Stimulated activated naive B cell treated with anti-CD40 and anti-IgM and Interleukin-4, amounts not matched to agents 10 μg/mL and 1 μg/mL and 100 μg/mL, for 72 hours (primary cell): ENCODE measurements at places on chromosomes 12 and 14.
A peak's percentile ranks its signal among the peaks of the same experiment; 100 is the strongest.

DNA sequence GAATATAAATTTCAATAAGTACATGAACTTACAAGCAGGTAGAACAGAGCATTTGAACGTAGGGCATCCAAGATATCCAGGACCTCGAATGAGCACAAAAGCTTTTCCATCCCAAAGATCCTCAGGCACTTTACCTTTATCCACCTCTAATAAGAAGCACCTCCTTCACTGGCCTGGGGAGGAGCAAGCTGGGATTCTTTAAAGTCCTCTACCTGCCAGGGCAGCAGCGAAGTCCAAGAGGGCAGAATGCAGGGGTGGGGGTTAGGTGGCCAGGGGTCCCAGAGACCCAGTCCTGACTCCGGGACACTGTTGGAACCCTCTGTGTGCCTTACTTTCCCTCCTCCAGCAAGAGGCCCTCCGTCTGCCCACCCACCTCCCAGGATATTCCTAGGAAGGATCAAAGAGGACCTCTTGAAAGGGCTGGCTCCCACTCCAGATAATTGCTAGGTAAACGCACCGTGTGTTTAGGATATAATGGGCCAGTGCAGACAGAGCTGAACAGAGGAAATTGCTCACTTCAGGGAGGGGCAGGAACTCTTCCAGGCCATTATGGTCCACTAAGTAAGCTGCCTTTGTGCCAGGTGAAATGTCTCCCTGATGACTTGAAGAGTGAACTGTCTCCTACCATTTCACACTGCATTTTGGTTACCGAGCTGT, 68.1 kb downstream of the TTC9 start:
- DNase-seq = no peak

- no peak for DNase-seq
Measured at GRCh38 chr14:23167116-23167847, 16.2 kb downstream of the SLC7A8 start.

- DNase-seq = no peak
Measured at GRCh38 chr14:44960646-44961045, 1.1 kb downstream of the KLHL28 start.

GRCh38 chr14:91237219-91237618, 7.3 kb downstream of the GPR68 start:
- DNase-seq = no peak

GRCh38 chr12:98578821-98579220, 14.7 kb upstream of the SLC25A3 start:
- no peak for DNase-seq

GRCh38 chr12:25872137-25872536, 86.3 kb upstream of the RASSF8 start:
- DNase-seq = no peak

- DNase-seq = no peak
Measured at GRCh38 chr14:94123868-94124267, 5.5 kb downstream of the IFI27L2 start.

GRCh38 chr12:78697817-78698415, 166.7 kb upstream of the SYT1 start:
- DNase-seq = no peak

DNA sequence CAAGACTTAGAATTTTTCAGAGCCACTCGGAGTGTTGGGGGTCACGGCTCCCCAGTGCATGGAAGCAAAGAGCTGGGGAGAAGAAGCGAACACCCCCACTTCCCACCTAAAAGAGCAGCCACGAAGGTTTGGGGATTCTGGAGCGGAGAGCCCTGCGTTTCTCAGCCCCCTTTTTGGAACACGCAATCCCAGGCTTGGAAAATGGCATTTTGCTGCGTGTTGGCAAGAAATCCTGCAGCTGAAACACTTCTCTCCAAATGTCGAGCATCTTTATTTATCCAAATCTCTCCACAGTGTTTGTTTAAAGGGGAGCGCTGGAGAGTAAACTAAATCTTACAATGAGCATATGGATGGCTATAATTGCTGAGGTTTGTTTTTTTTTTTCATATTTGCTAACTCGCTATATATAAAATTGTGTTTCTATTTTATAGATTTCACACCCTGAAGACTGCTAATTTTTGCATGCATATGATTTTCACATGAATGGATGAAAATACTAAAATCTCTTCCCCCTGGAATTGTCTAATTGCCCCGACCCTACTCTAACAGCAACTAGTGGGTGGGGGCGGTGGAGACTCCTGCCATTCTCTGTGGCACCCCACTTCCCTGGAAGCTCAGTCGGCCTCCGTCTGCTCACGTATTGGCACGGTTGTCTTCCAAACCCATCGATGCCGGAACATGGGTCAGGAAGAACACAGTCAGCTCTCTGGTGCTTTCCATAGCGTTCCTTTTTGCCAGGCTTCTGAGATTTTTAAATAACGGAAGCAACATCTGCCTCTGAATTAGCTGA, 120.5 kb downstream of the GCH1 start:
- no peak for DNase-seq

DNA sequence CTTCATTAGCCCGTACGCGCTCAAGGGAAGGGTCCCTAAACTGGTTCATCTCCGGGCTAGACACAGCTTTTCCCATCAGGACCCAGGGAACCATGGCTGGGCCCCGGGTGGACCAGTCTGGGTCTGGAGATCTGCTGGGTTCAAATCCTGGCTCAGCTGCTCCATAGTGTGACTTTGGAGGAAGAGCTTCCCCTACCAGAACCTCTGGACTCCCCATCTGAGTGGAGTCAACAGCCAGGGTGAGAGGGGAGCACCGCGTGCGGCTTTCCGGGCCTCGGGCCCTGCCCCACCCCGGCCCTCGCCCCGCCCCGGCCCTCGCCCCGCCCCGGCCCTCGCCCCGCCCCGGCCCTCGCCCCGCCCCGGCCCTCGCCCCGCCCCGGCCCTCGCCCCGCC, 41.2 kb downstream of the BEGAIN start:
- DNase-seq = no peak

DNA sequence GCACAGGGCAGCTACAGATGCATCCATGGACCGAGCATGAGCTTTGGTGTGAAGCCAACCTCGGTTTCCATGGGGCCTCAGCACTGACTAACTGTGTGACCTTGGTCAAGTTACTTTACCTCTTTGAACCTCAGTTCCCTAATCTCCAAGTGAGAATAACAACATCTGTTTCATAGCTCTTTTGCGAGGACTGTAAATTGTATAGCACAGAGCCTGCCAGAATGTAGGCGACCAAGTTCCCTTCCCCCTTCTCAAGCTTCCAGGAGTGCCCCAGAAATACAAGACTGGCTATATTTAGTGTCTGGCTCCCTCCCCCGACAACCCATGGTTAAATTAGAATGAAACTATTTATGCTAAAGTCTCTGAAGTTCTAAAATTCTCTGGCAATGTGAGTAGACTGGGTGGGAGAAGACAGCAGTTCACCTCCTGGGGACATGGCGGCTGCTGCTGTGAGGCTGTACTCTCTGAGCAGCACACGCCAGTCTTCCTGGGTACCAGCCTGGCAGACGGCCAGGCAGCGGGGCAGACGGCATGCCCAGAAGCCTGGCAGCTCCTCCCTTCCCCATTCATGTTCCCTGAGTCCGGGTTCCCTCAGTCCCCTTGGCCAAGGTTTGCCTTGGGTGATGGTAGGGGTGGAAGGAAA, 22.0 kb upstream of the TMED10 start:
- DNase-seq = no peak

DNA sequence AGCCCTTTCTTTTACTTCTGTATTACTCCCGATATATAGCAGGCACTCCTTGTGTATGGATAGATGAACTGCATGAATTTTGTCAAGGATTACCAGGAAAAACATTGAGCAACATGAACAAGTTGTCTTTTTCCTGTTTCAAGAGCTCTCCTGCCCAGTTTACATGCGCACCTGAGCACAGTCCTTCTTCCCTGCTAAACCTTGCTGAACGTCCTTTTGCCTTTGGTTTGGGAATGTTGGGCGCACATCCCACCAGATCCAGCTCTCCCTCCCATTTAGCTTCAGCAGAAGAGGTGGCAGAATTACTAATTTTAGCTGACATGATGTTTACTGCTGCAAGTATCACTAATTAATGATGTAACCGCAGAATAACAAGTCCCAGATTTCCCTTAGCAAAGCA, 121.4 kb upstream of the TMCC3 start:
- no peak for DNase-seq

- DNase-seq = peak; percentile 39
Measured at GRCh38 chr12:79690142-79690637, 574 bp downstream of the PAWR start.
